Pulmonary artery endothelial cell (primary cell): ENCODE measurements at places on chromosomes 4 and X.

DNA sequence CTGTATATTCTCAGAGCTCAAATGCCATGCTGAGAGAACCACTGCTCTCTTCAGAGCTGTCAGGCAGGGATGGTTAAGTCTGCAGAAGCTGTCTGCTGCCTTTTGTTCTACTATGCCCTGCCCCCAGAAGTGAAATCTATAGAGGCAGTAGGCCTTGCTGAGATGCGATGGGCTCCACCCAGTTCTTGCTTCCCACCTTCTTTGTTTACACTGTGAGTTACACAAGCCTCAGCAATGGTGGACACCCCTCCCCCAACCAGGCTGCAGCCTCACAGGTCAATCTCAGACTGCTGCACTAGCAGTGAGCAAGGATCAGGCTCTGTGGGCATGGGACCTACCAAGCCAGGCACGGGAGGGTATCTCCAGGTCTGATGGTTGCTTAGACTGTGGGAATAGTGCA lies 271.6 kb downstream of the CENPC start:
- DNase-seq, result no peak

DNA sequence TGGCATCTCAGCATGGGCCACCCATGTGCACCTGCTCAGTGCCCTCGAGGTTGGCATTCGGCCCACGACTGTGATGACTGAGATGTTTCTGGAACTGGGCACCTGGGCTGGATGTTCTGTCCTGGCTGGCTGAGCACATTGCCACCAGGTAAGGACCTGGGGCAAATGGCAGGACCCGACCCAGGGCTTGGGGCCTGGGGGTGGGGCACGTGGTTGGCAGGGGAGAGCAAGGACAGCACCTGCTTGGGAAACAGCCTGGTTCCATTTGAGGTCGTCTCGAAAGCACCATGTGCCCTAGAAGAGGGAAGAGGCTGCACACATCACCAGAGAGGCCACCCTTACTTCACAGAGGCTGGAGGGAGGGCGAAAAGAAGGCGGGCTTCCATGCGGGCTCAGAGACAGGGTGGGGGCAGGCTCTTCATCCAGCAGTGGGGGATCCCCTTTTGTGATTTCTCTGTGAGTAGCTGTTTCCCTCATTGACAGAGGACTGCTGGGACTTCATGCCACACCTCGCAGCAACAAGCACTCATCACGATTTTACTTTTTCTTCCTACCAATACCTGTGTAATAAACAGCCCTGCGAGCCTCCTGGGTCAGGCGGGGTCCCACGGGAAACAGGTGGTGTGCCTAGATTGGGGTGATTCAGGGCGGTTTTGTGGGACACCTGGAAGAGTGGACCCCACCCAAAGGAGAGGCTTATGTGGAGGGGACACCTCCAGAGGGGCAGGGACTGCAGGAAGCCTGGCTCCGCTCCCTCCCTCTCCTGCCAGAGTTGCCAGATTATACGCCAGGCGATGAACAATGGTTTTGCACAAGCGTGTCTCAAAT lies 12.0 kb downstream of the TMEM187 start:
- DNase-seq, result no peak

GRCh38 chrX:42565739-42566138 lies 212.2 kb downstream of the PPP1R2C start:
- no peak for DNase-seq

DNA sequence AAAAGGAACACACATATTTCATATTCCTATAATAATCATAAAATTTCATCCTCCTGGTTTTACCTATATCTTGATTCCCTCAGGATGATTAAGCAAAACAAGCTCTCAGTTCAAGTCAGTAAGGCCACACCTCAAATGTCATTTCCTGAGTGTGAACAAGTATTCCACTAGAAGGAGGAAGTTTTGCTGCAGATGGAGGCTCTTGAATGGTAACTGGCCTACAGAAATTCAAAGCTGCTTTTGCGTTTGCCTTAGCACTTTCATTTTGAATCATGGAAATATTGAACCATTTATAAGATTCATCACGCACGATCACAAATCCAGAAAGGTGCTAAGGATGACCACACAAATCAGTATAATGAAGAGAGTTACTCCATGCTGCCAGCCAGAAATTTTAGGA lies 254.4 kb upstream of the CXXC4 start:
- DNase-seq, result no peak

DNA sequence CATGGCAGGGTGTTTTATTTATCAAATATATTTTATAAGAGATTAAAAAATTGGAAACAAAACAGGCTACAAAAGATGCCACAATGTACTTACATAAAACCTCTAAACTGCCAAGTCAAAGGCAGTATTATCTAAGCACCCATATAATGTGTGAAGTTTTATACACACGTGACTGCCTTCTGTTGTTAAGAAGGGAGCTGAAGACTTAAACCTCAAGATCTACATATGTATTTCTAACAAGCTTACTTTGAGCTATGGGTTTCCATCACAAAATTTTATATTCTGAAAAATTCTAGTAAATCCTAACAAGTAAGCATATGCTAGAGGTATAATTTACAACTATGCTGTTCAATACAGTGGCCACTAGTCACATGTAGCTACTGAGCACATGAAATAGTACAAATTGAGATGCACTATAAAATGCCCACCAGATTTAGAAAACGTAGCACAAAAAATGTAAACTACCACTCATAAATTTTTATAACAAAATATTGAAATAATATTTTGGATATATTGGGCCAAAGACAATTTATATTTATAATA lies 9.8 kb downstream of the ATP8A1 start:
- no peak for DNase-seq

DNA sequence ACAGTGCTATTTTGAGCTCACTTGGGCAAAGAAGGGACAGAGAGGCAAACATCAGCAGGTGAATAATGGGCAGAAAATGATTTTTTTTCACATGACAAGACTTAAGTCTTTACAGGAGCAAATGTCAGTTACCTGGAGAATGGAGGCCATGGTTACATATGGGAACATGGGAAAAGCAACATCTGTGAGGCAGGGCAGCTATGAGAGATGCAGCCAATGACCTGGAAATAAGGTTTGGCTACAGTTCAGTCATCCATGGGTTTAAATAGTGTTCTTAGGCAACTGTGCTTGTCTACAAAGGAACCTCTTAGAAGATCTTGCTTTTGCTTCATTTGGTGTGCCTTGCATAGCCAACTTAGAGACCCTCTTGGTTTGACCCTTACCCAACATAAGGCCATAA lies 490.2 kb upstream of the LCORL start:
- no peak for DNase-seq
